SHP77 treated with DMSO at 0.1 percent for 48 hours (cell line): ENCODE measurements at places on chromosomes 16 and 17.

DNA sequence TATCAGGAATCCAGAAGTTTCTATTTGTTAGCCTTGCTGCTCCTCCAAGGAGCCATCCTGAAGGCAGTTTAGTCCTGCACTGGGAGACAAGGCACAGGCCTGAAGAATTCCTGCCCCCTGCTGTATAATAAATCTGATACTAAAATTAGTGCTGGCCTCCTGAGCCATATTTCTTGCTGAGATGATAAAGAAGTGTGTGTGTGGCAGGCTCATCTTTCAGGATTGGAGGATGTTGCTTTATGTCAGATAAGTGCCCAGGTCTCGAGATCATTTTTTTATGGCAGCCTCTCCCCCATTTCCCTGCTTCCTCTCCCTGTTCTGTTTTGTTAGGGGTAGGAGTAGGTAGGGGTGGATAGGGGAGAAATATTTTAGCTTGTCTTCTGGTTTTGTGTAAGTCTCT lies 26.0 kb downstream of the MSI2 start:
- no peak for DNase-seq

DNA sequence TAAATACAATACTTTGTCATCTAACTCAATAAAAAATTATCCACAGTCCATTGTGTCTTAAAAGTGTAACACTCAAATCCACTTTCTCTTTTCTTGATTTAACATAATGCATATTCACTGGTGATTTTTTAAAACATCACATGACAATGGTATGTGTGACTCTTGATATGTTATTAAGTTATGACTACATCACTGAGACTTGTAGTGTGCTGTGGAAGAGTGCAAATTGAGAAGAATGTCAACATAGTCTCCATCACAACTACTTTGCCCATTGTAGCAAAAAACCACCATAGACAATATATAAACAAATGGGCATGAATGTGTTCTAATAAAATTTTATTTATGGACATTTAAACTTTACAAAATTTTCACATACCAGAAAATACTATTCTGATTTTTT lies 380.7 kb upstream of the PMFBP1 start:
- no peak for DNase-seq

- no peak for DNase-seq
Measured at GRCh38 chr17:64504769-64505339, 1.2 kb downstream of the DDX5 start.

DNA sequence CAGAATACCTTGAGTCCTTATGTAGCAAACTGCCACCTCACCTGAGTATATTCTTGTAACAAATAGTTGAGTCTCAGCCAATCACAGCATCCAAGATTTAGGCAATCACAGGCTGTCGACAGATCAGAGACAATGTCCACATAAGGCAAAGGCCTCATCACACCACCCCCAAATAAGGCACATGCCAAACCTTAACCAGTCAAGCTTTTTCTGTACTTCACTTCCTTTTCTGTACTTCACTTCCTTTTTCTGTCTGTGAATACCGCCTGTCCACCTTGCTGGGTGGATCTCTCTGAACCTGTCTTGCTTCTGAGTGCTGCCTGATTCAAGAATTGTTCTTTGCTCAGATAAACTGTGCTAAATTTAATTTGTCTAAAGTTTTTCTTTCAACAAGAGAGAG lies 210.4 kb upstream of the N4BP1 start:
- DNase-seq, result no peak
